ENCODE measurements at places on chromosomes 2 and 18.
A peak's percentile ranks its signal among the peaks of the same experiment; 100 is the strongest.

GRCh38 chr18:6865251-6865650 is 135.7 kb downstream of the ARHGAP28 start:
- DNase-seq: no peak

DNA sequence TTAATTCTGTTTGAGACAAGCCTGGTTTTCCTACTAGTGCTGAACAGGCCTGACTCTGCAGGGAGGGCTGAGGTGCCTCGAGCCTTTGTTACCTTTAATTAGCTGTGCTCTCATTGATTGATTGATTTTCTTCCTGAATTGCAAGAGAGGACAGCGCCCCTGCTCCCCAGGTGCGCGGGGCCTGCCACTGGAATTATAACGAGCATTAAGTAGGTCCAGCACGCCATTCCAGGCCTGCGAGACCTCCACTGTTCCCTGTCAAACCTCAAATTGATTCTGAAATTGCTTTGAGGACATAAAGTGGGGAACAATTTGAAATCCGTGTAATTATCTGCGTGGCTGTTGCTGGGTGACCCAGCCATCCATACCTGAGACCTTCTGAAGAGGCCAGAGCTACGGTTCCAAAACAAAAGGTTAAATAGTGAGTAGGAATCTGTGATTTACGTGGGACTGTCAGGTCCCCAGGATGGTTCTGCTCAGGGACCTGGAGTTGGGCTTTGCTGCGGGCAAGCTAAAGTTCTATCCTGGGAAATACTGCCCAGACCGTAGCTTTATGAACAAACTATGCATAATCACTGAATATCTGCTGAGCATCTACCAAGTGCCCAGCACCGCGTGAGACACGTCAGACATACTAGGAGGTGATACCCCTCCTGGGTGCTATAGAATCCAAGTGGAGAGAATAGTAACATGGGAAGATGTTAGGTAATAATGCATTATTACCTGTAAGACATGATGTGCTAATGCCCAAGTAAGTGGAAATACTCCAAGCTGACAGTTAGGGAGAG is 104.1 kb downstream of the ZBTB7C start:
- DNase-seq: no peak

GRCh38 chr2:159518321-159519005 is 97.9 kb downstream of the BAZ2B start:
- DNase-seq: no peak

- DNase-seq: peak; percentile 43
Measured at GRCh38 chr2:118841828-118842461, 5.5 kb downstream of the EN1 start.

DNA sequence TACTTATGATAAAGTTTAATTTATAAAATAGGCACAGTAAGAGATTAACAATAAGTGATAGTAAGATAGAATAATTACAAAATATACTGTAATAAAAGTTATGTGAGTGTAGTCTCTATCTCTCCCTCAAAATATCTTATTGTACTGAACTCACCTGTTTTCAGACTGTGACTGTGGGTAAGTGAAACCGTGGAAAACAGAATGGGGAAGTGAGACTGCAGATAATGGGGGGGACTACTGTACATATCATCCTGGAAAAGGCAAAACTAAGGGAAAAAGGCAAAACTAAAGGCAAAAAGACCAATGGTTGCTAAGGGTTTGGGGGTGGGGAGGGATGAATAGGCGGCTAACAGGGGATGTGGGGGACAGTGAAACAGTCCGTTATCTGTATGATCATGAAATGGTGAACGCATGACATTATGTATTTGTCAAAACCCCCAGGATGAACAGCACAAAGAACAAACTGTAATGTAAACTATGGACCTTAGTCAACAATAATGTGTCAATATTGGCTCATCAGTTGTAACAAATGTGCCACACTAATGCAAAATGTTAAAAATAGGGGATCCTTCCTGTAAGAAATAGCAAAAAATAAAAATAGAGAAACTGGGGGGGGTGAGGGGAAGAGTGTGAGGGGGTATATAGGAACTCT is 93.8 kb downstream of the EPB41L3 start:
- DNase-seq: no peak

GRCh38 chr2:118806797-118807667 is 40.4 kb downstream of the EN1 start:
- DNase-seq: no peak

All from neuronal stem cell (in vitro differentiated cells).